Thoracic aorta (tissue), 2 donors: ENCODE measurements at places on chromosomes 7 and 10. TPM values are rescaled to one million over a fixed set of nuclear protein-coding genes. Genes with fewer than 3 reads are reported as not detected.

Gene LBX1
- total RNA-seq: not detected

Gene AEBP1
- 1,006 TPM for total RNA-seq

Gene DIP2C
- total RNA-seq: 44.0 TPM

Gene C10orf53
- not detected for total RNA-seq

Gene WNT8B
- total RNA-seq: not detected

Gene MYO1G
- 13.8 TPM for total RNA-seq

Gene ZNF655
- 148 TPM for total RNA-seq

Gene STYXL1
- total RNA-seq: 9.3 TPM

Gene CADPS2
- 32.5 TPM for total RNA-seq

Gene KIF5B
- total RNA-seq: 148 TPM

Gene TLX1
- not detected for total RNA-seq

Gene WIPF3
- total RNA-seq: 3.7 TPM

Gene AVL9
- total RNA-seq: 18.3 TPM

Gene DNAJC12
- total RNA-seq: 1.2 TPM

Gene HEPACAM2
- total RNA-seq: not detected

Gene PNLIPRP2
- 2.3 TPM for total RNA-seq

Gene PEX1
- 26.2 TPM for total RNA-seq

Gene MAP3K8
- total RNA-seq: 63.4 TPM
